Activated T-helper 2 cell treated with anti-CD3 and anti-CD28 coated beads, Interferon-gamma antibody, Interleukin-2, Interleukin-4, amounts not matched to agents 10 μg/mL and 5 μg/mL and 100 μg/mL, durations not matched to agents 14 hours and 24 hours and 36 hours (primary cell): ENCODE measurements at places on chromosomes 7 and 10. TPM values are rescaled to one million over a fixed set of nuclear protein-coding genes. Genes with fewer than 3 reads are reported as not detected.

DNA sequence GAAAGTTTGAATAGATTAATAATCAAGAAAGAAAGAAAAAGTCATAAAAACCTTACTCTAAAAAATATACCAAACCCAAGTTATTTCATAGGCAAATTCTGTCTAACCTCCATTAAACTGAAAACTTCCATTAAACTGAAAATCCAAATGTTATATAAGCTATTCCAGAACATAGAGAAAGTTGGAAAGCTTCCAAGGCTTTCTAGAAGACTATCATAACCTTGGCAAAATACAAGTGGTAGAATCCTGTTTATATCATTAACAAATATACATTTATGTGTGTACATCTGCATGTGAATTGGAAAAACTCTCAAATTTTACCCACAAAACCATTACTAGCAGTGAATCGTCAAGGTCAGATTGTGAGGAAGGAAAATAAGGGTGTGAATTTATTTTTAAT, 23.9 kb downstream of the TEX36 start:
- H3K36me3 ChIP-seq: no peaks in the 10 kb centered on the region
- H3K4me3 ChIP-seq: no peak overlapping the region
- no peak for DNase-seq
- H3K27ac ChIP-seq: no peak overlapping the region
- no peaks in the 10 kb centered on the region for H3K4me1 ChIP-seq
- H3K27me3 ChIP-seq: no peaks in the 10 kb centered on the region

DNA sequence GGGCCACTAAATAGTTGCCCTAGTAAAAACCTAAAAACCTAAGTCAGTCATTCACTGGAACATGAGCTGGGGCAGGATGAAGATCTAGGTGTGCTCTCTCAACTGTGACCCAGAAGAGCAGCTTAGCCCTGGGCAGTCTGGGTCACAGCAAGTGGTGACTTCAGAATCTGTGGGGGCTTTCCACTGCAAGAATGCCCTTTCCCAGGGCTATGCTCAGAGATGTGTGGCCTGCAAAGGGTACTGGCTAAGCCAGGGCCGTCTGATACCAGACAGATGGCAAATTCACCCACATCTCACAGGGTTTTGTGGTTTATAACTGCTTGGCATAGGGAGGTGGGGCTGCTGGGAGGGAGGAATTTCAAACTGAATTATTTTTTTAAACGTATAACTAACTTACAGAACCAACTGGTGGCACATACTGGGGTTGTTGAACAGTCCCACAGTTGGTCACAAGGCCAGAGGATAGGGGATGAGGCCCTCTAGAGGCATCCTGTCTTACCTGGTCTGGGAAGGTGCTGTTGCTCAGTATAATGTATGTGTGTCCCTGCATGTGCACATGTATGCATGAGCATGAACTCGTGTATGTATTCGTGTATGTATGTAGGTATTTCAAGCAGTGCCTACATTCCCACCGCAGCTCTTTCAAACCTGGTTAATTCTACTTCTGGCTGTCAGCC, 63.2 kb downstream of the PRPF18 start:
- peaks cover 5% of the 10 kb centered on the region for H3K4me1 ChIP-seq
- H3K36me3 ChIP-seq: peaks cover 17% of the 10 kb centered on the region
- DNase-seq: no peak

- no peak overlapping the region for H3K4me3 ChIP-seq
- H3K36me3 ChIP-seq: no peaks in the 10 kb centered on the region
- H3K4me1 ChIP-seq: no peaks in the 10 kb centered on the region
- no peaks in the 10 kb centered on the region for H3K27me3 ChIP-seq
- no peak for DNase-seq
Observed at GRCh38 chr10:78197628-78198272, 164.1 kb downstream of the RPS24 start.

DNA sequence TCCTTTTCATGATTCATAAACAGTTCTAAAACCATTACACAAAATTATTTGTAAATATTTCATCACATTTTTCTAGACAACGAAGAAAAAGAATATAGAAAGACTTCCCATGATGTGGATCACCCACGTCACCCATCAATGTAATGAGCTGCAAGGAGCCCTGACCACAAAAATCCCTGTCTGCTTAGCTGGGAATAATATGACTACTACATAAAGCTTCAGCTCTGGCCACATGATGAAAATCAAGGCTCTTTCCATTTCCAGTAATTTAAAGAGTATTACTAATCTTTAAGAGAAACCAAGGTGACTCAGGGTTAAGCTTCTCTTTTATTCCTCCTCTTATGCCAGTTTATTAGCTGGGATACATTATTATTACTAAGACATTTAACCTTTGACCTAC, 180.8 kb upstream of the CACNA2D1 start:
- no peak overlapping the region for H3K4me3 ChIP-seq
- no peaks in the 10 kb centered on the region for H3K4me1 ChIP-seq
- H3K27me3 ChIP-seq: no peaks in the 10 kb centered on the region
- H3K27ac ChIP-seq: no peak overlapping the region

- peaks cover 11% of the 10 kb centered on the region for H3K27me3 ChIP-seq
- no peak for DNase-seq
- no peak overlapping the region for H3K27ac ChIP-seq
- H3K36me3 ChIP-seq: no peaks in the 10 kb centered on the region
Observed at GRCh38 chr7:129205987-129206785, 17.8 kb downstream of the SMO start.

- H3K4me3 ChIP-seq: no peak overlapping the region
- DNase-seq: no peak
- H3K27me3 ChIP-seq: peaks cover 1% of the 10 kb centered on the region
- no peaks in the 10 kb centered on the region for H3K4me1 ChIP-seq
- no peaks in the 10 kb centered on the region for H3K36me3 ChIP-seq
Observed at GRCh38 chr7:21198921-21199320, 229.0 kb upstream of the SP4 start.

DNA sequence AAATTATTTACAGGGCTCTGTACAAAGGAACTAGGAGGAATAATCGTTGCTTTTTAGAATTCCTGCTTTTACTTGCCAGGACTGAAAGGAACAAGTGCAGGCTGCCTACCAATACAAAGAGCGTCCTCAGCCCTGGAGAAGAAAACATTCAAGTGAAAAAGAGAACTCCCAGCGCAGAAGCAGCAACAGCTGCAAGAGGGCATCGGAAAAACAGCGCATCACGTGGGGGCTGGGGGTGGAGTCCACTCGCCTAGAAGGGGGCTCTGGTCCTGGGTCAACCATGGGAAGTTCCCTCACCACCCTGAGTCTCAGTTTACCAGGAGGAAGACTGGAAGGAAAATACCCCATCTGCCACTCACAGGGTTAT, 385 bp upstream of the C10orf90 start:
- DNase-seq: no peak
- no peaks in the 10 kb centered on the region for H3K27me3 ChIP-seq
- no peak overlapping the region for H3K4me3 ChIP-seq
- H3K36me3 ChIP-seq: no peaks in the 10 kb centered on the region

GRCh38 chr10:131204406-131205152, 106.9 kb downstream of the TCERG1L start:
- no peaks in the 10 kb centered on the region for H3K27me3 ChIP-seq
- H3K4me1 ChIP-seq: no peaks in the 10 kb centered on the region
- no peaks in the 10 kb centered on the region for H3K36me3 ChIP-seq
- no peak overlapping the region for H3K4me3 ChIP-seq

DNA sequence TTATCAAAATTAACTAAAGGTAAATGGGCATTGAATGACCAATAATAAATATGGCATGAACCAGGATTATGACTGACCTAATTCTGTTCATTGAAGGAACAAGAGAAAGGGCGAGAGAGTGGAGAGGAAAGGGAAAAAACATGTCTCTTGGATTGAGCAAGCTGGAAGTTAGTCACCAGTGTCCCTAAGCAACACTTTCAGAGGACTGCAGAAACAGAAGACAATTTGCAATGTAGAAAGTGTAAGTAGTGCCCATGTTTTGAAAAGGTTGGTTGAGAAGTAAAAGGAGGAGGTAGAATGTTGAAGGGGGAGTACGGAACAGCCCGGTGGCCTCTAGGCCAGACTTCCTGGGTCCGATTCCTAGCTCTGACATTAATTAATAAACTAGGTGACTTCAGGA, 94.6 kb downstream of the FAS start:
- no peaks in the 10 kb centered on the region for H3K27me3 ChIP-seq
- no peaks in the 10 kb centered on the region for H3K36me3 ChIP-seq
- peaks cover 17% of the 10 kb centered on the region for H3K4me1 ChIP-seq
- DNase-seq: no peak
- no peak overlapping the region for H3K4me3 ChIP-seq

GRCh38 chr10:70863470-70864160, 24.8 kb downstream of the PCBD1 start:
- no peaks in the 10 kb centered on the region for H3K27me3 ChIP-seq
- no peak for DNase-seq
- H3K27ac ChIP-seq: peak overlapping the region; percentile 62
- peaks cover 30% of the 10 kb centered on the region for H3K4me1 ChIP-seq
- H3K36me3 ChIP-seq: peaks cover 60% of the 10 kb centered on the region

DNA sequence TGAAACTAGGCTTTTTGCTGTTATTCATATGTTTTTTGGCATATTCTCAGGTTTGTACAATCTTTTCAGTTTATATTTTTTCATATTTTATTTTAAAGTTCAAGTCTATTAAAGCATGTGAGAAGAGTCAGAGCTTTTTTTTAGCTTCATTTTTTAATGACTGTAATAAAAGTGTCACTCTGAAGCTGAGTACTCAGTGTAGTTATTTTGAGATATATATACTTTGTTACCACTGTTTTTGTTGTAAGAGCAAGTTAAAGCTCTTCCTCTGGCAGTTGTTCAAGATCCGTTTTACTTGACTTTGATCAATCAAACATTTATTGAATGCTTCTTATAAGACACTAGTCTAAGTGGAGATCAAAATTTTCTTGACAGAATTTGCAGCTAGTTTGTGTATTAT, 37.5 kb downstream of the CASD1 start:
- no peaks in the 10 kb centered on the region for H3K27me3 ChIP-seq
- H3K4me3 ChIP-seq: no peak overlapping the region
- H3K27ac ChIP-seq: no peak overlapping the region

DNA sequence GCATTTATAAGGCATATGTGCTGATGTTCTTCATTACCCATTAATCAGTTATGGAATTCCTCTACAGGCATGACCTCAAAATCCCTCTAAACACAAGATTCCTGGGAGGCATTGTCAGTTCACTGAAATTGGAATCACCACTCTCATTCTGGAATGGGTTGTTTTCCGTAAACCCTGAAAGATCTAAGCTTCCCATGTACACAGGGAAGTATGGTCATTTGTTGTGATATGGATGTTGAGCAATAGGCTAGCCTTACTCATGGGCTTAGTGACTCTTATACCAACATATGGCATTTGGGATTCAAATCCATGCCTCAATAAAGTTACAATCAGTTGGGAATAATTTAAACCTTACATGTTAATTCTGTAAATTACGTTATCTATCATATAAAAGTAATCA, 258.0 kb downstream of the XPNPEP1 start:
- H3K4me1 ChIP-seq: no peaks in the 10 kb centered on the region
- no peak overlapping the region for H3K4me3 ChIP-seq
- no peaks in the 10 kb centered on the region for H3K36me3 ChIP-seq
- DNase-seq: no peak

- no peaks in the 10 kb centered on the region for H3K36me3 ChIP-seq
- H3K27ac ChIP-seq: no peak overlapping the region
- DNase-seq: peak; percentile 43
- H3K4me3 ChIP-seq: peak overlapping the region; percentile 62
- H3K27me3 ChIP-seq: peaks cover 50% of the 10 kb centered on the region
- H3K4me1 ChIP-seq: peaks cover 16% of the 10 kb centered on the region
Observed at GRCh38 chr10:102230861-102231356, 4.8 kb downstream of the ELOVL3 start.

GRCh38 chr10:20740120-20740519, 157.0 kb downstream of the NEBL start:
- H3K4me3 ChIP-seq: no peak overlapping the region
- no peak for DNase-seq
- H3K4me1 ChIP-seq: no peaks in the 10 kb centered on the region

DNA sequence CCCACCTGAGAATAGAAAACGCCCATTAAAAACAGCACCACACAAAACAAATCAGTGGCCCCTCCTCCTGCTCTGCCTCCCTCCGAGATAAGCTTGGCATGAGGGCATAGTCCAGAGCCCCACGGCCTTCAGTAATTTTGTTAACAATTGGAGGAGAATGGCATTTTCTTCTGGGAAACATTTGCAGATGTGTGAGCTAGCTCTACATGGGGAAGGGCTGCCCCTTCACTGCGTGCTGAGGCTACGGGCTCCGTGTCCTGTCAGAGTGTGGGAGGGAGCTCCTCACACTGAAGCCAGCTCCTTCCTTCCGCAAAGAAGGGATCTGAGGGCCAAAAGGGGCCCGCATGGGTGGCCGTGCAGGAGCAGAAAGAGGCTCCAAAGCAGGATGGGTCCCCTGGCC, 15.2 kb downstream of the GRK5 start:
- DNase-seq: no peak
- H3K4me1 ChIP-seq: peaks cover 27% of the 10 kb centered on the region
- no peak overlapping the region for H3K4me3 ChIP-seq
- H3K36me3 ChIP-seq: peaks cover 10% of the 10 kb centered on the region
- H3K27ac ChIP-seq: peak overlapping the region; percentile 88

DNA sequence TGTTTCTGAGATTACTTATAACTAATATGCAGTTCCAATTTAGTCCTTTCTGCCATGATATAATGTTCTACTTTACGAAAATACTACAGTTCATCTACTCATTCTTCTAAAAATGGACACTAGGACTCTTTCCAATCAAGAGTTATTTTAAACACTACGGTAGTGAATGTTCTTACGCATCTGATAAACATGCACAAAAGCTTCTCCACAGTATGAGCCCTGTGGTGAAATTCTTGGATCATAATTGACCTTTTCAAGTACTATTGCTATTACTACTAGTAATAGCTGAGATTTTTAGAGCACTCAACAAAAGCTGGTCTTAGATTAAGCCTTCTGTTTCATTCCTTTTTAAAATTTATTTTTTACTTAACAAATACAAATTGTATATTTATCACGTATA, 106.4 kb downstream of the CH25H start:
- H3K27me3 ChIP-seq: peaks cover 2% of the 10 kb centered on the region
- no peak overlapping the region for H3K4me3 ChIP-seq
- DNase-seq: no peak
- no peak overlapping the region for H3K27ac ChIP-seq

DNA sequence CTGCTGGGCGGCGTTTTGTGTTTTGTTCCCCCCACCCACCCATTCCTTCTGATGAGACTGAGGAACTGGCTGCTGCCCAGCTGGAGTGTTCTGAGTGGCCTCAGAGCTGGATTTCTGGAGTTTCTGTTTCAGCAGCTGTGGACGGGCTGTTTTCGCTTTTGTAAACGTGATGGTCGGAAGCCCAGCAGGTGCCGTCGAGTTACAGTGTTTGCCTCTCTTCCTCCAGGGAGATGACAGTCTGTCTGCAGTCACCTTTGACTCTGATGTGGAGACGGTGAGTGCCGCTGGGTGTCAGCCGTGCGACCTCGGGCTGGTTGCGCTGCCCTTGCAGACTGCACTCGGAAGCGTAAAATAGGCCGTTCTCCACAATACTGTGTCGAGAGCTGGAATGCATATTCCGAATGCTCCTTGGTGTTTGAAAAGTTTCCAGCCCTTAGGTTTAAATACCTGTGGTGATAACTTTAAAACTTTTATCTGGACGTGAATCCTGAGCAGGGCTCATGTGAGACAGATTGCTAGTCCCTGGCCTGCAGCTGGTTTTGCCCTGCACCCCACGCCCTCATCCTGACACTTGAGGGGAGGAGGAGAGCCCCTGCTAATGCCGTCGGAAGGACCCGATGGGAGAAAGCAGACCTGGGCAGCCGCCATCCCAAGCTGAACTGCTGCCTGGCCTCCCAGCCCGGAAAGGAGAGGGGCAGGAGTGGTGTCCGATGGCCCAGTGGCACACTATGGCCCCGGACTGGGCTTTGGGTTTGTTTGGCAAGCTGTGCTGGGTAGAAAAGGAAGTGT, 8.3 kb downstream of the IQCE start:
- no peak overlapping the region for H3K27ac ChIP-seq
- H3K27me3 ChIP-seq: no peaks in the 10 kb centered on the region
- H3K4me1 ChIP-seq: peaks cover 5% of the 10 kb centered on the region
- H3K36me3 ChIP-seq: no peaks in the 10 kb centered on the region

SPDYE16 gene
- total RNA-seq: 0.14 and 0.30 TPM in 2 replicates

ASB4 gene
- not detected in 2 replicates for total RNA-seq

CH25H gene
- total RNA-seq: not detected in 2 replicates

CHST15 gene
- 0.07 TPM in 1 of 2 replicates, not detected in the other for total RNA-seq

TMEM213 gene
- total RNA-seq: not detected in 2 replicates
